ENCODE measurements at places on chromosomes 13 and 19.

GRCh38 chr13:93290503-93290902 lies 63.9 kb downstream of the GPC6 start:
- no peak for DNase-seq

DNA sequence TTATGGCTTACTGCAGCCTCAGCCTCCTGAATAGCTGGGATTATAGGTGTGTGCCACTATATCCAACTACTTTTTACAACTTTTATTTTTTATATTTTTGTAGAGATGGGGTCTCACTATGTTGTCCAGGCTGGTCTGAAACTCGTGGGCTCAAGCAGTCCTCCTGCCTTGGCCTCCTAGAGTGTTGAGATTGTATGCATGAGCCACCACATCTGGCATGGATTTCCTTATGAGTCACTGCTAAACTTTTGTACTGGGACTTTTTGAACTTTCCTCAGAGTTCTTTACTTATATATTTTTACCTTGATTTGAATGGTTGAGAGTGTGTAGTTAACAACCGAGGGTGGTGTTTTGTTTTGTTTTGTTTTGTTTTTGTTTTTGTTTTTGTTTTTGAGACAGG lies 33.4 kb downstream of the DNAJC3 start:
- peak; percentile 23 for DNase-seq

DNA sequence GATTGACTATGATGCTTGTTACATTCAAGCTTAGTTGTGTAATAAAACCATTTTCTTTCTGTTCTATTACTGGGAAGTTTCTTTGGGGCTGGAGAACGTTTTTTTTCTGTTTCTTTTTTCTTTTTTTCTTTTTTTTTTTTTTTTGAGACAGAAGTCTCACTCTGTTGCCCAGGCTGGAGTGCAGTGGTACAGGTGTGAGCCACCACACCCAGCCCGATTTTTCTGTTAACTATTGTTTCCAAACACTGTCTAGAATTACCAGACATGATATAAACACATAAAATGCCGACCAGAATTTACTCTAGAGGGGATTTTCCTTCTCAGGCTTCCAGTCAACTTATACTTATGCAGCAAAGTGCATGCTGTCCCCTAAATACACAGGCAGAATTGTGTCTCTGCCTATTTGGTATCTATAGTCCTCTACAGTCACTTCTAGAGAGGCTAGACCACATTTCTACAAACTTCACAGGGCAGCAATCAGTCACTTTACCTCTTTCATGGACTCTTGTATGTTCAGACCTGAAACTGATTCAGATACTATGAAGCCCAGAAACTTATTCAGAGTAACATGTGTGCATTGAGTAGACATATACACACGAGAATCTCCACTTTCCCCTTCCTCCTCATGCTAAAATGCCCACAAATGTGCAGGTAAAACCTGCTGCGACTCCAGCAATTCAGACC lies 121.2 kb downstream of the ZNF737 start:
- no peak for DNase-seq

DNA sequence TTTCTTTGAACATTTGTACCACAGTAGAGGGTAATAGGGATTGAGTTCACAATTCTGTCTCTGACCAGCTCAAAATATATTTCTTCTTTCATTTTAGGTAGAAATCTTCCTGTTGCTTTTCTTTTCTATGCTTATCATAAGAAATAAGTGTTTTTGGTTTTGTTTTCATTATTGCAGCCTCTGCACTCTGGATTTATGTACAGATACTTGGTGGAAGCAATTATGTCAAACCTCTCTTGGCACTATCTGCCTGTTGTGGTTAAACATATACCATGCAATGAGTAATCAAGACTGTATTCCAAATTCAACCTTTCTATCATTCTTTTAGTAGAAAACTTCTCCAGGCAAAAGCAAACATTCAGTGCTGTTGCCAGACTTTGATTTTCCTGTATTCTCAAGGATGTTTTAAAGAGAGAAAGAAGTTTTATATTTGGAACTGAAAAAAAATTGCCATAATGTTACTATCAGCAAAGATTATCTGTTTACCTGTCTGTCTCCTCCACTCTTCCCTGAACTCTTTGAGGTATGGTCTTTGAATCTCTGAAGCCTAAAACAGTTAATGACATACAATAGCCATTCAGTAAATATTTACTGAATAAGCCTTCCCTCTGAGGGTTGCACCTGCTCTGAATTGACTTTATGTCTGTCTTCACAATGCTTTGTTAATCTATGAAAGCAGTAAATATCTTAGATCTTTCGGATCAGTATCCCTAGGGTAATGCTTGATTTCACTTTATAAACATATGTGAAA lies 612.5 kb upstream of the PRR20A start:
- no peak for DNase-seq

DNA sequence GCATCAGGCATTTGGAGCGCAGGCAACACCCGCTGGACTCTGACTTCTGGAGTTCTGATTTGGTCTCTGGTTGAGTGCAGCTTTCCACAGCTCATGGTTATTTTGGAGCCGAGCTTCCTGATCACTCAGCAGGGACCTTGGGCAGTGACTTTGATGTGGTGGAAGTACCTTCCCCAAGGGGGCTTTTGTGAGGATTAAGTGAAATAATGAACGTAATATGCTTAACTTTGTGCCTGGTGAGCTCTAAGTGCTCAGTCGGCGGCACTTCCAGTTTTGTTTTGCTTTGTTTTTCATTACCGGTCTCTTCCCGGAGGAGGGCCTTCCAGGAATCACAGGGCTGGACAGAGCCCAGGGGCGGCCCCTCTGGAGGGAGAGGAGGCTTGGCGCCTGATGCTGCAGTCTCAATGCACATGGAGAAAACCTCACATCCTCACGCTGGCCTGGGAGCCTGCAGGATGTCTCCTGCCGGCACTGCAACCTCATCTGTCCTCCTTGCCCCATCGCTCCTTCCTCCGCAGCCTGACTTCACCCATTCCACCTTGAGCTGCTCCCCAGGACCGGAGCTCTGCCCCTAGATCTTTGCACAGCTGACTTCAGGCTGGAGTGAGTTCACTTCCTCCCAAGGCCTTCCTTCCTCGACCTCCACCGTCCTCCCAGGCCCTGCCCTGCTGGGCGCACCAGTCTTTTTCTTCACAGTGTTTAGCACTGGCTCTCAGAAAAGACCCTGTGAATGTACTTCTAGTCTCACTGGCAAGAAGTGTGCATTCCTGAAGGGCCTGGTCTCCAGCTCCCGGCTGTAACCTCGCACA lies 1.5 kb downstream of the PLEKHF1 start:
- no peak for DNase-seq

- no peak for DNase-seq
Measured at GRCh38 chr19:1850809-1851653, 2.7 kb upstream of the REXO1 start.

DNA sequence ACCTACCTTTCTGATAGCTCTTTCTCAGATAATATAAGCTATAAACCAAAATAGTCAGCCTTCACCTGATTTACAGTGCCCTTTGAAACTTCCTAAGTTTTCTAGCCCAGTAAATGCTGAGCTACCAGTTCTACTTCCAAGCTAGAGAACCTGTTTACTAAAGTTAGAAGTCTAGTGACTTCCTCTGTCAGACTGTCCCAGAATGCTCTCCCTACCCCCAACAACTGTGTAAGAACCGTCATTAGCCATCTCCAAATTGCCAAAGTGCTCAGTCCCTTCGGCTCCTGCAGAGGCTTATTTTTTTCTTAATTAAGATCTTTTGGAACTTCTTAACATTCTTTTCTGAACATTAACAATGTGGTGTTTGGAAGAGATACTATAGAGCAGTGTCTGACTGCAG lies 3.2 kb upstream of the ABCC4 start:
- DNase-seq = no peak

GRCh38 chr13:50464349-50465251 lies 378.9 kb downstream of the DLEU7 start:
- DNase-seq = no peak

DNA sequence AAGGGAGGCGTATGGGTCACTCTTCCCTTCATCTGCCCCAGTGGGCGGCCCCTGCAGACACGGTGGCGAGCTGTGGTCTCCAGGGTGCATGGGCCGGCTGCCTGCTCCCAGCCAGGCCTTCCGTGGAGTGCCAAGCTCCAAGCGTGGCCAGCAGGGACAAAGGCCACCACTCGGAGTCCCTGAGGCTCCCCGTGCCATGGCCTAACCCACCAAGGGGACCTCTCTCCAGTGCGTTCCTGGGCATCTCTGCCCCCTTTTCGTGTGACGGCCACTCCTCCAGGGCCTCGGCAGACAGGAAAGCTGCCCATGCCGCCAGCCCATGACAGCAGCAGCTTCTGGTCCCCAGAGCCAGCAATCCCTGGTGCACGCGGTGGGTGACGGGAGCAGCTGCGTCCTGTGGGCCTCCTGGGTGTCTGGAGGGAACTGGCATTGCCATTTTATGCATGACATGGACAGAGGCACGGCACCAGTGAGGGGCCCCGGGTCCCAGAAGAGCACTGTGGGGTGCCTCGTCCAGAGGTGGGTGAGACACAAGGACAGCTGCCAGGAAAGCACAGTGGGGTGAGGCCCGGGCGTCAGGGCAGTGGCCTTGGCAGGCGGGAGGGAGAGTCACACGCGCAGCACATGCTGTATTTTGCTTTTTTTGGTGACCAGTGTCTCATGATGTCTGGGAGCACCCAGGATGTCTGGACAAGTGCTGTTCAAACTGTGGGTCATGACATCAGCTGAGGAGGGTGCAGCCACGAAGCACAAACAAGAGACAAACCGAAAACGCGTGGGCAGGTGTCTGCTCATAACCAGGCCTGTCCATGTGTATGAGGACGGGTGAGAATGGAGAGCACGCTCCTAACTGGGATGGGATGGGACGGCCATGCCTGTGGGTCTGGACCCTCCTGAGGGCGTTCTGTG lies 32.3 kb downstream of the CEBPG start:
- DNase-seq = no peak

- no peak for DNase-seq
Measured at GRCh38 chr19:42166316-42166715, 34.1 kb upstream of the POU2F2 start.
